ENCODE measurements at places on chromosomes 4 and X.

DNA sequence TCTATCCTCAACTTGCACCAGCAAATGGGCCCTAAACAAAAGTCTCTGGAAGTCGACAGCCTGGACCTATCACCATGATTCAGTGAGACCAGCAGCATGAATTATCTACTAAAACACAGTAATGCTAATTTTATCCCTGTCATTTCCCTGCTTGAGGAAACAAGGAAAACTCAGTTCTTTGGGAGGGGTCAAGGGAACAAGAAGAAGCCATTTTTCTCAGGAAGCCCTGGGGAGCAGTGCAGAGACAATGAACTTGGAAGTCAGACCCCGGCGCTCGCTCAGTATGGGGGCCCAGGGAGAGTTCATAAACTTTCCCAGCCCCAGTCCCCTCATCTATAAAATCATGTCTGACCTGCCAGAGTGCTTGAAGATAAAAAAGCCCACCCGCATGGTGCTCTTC is 50.4 kb downstream of the DCTD start:
- DNase-seq = no peak

DNA sequence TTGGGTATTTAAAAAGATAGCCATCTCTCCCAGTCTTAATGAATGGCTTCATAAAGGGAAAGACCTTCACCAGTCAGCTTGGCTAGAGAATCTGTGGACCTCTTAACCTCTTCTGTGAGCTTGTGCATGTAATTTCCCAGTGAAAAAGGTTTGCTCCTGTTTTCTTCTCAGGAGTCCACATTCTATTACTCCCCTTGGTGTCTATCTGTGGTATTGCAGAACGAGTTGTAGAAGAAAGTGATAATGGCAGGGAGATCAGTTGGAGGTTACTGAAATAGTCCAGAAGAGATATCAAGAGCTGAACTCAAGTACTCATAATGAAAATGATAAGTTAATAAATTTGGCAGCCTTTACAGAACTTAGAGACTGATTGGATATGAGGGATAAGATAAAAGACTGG is 16.5 kb upstream of the VAMP7 start:
- no peak for DNase-seq

- DNase-seq = no peak
Measured at GRCh38 chr4:60129740-60130139, 1070.4 kb upstream of the ADGRL3 start.

DNA sequence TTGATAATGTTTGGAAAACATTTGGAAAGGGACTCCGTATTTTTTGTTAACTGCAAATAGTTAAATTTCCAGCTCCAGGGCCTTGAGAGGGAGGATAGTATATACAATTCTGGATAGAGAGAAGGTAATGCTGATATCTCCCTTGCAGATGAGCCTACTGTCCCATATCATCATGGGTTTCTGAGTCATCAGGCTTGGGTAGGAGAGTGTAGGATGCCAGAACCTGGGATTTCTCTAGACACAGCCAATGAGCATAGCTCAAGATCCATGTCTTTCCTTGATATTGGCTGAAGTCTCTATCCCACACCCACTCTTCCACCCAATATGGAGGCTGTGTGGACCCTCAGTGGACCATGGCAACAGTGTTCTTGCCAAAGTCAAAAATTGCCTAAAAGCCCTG is 7.8 kb downstream of the FRMPD3 start:
- no peak for DNase-seq

GRCh38 chr4:11881947-11882346 is 453.3 kb upstream of the HS3ST1 start:
- DNase-seq = no peak

- DNase-seq = no peak
Measured at GRCh38 chr4:153243468-153243867, 39.2 kb downstream of the TRIM2 start.

DNA sequence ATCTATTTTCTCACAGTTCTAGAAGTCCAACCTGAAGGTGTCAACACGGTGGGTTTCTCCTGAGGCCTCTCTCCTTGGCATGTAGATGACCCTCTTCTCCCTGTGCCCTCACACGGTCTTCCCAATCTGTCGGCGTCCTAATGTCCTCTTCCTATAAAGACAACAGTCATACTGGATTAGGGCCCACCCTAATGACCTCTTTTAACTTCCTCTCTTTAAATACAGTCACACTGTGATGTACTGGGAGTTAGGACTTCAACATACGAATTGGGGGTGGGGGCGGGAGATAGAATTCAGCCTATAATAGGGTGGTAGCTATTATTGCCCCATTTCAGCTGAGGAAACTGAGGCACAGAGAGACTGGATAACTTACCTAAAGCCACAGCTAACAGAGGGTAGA is 70.2 kb downstream of the SMIM20 start:
- DNase-seq = no peak

DNA sequence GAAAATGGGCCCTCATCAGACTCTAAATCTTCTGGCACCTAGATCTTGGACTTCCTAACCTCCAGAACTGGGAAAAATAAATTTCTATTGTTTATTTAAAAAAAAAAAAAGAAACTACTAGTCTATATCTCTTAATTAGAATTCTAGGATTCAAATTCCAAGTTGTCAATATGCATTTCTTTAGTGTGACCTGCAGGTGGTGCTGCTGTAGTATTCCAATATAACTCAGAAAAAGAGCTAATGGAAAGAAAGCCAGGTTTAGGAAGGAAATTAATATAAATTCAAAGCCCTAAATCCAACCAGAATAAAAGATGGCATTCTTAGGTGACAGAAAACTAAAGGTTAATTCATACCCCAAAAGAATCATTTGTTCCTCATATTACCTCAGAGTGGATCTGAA is 80.0 kb upstream of the NALF2 start:
- no peak for DNase-seq

DNA sequence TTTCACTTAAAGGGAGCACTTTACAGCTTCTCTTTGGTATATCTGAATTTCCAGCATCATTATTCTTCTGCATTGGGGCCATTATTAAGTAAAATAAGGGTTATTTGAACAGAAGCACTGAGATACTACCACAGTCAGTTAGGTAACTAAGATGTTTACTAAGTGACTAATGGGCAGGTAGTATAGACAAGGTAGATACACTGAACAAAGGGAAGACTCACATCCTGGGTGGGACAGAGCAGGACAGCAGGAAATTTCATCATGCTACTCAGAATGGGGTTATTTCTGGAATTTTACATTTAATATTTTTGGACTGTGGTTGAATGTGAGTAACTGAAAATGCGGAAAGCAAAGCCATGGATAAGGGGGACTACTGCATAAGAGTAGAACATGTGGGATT is 316.0 kb downstream of the CCSER1 start:
- no peak for DNase-seq

DNA sequence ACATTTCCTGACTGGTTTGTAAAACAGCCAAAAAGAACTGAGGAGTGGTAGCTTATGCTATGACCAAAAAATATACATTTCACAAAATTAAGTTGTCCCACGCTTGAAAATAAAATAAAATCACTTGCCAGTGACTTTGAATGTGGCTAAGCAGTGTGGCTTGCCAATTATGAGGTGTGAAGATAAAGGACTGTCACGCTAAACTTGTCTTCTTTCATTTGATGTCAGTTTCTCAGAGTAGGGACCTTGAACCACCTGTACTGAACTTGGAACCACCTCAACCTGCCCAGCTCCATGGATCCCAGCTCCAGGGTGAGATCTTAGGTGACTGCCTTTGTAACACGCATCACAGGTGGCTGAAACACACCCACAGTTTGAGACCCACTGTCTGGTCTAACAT is 113.7 kb upstream of the TBL1X start:
- no peak for DNase-seq

- no peak for DNase-seq
Measured at GRCh38 chr4:1469607-1470392, 63.6 kb upstream of the NKX1-1 start.

GRCh38 chr4:108029731-108030130 is 40.0 kb downstream of the HADH start:
- no peak for DNase-seq

DNA sequence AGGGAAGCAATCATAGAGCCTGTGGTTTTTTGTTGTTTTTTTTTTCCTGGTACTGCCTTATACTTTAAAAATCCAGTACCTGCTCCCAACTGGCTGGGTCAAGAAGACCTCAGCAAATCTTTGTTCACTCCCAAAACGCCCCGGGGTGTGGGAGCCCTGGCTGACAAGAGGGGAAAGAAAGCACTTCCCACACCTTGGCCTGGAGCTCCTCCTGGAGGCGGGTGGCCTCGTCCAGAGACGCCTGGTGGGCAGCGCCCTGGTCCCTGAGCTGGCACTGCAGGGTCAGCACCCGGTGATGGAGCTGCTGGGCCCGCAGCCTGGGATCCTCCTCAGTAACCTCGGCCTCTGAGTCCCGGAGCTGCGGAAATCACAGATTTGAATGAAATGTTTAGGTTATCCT is 38.2 kb downstream of the C4orf50 start:
- peak; percentile 59 for DNase-seq

GRCh38 chr4:153506341-153507309 is 40.5 kb downstream of the TMEM131L start:
- DNase-seq = no peak

DNA sequence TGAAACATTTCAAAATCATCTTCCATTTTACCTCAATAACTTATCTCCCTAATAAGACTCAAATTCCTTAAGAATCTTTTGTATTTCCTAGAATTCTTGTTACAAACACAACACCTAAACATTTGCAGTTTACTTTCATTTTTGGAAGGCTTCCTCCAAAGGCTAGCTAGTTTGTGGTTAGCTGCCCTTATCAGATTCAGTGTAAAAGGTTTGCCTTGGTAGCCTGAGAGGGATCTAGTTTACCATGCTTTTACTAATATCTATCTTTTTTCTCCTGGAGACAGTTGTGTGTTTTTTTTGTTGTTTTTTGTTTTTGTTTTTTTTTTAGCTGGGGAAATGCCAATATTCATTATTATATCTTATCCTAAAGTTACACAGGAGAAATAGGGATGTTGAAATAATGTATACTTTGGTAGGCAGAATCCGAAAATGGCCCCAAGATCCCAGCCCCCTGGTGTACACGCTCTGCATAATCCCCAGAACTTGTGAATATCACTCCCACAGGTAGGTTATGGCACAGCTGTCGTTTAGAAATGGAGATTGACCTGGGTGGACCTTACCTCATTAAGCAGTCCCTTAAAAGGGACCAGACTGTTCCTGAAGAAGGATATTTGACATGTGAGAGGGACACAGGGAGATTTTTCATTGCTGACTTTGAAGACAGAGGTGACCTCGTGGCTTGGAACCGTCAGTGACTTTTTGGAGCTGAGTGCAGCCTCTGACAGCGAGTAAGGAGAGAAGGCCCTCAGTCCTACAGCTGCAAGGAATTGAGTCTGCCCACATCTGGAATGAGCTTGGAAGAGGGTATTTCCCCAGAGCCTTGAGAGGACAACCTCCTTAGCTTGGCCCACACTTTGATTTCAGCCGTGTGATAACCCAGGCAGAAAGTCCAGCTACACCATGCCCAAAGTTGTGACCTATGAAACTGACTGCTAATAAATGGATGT is 33.4 kb downstream of the SEPTIN11 start:
- no peak for DNase-seq

DNA sequence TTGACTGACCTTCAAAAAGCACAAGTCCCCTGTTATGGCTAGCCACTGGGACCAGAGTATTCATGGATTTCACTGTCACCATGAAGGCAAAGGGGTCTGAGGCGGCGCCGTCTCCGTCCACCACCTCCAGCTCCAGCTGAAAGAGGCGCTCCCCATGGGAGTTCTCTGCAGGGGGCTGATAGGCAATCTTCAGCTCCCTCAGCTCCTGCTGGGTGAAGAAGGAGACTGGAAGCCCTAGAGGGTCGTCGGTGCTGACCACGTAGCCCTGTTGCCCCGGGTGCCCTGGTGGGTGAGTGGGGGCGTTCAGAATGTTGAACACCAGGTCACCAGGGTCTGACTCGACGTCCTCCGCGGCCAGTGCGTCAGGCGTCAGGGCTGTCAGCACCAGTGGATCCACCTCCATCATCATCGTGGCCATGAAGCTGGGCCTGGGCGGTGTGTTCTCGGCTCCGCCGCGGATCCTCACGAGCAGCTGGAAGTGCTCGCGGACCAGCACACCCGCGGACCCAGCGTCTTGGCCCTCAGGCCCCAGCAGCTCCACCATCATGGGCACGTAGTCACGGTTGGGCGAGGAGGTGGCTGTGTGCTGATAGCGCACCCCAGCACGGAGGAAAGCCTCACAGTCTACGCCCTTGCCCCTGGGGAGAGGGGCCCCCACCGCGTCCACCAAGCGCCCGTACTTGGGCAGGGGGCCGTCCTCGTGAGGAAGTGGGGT is 987 bp downstream of the FREM3 start:
- no peak for DNase-seq

GRCh38 chrX:27600686-27601085 is 10.5 kb downstream of the DCAF8L2 start:
- DNase-seq = no peak

GRCh38 chrX:135544338-135544948 is 24.0 kb downstream of the INTS6L start:
- DNase-seq = no peak

- DNase-seq = no peak
Measured at GRCh38 chr4:5839751-5840674, 52.9 kb downstream of the CRMP1 start.

- no peak for DNase-seq
Measured at GRCh38 chrX:1443496-1444075, 9.1 kb downstream of the ASMTL start.

GRCh38 chr4:159101988-159102621 is 774 bp upstream of the RAPGEF2 start:
- no peak for DNase-seq

DNA sequence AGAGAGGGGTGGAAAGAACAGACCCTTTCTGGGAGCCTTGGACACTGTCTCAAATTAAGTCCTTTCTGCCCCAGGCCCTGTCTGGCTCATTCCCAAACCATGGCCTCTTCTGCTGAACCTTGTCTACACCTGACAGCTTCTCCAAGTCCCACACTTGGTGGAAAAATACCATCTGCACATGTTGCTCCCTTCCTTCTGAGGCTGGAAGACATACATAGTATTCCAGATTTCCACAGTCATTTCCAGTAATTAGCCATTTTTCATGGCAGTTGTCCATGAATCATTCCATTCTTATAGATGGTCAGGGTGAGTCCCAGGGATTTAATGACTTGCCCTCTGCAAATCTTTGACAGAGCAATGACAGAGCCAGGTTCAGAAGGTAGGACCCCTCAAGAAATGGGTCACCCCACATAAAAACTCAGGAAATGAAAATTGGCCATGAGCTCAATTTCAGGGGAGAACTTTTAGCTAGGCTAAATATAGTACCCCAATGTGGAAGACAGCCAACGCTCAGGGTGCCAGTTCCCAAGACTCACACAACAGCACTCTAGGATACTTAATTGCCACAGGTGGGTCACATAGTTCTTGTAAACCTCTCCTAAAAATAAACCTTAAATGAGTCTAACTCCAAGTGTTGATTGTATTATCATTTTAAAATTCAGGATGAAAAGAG is 16.2 kb upstream of the DAPP1 start:
- no peak for DNase-seq

DNA sequence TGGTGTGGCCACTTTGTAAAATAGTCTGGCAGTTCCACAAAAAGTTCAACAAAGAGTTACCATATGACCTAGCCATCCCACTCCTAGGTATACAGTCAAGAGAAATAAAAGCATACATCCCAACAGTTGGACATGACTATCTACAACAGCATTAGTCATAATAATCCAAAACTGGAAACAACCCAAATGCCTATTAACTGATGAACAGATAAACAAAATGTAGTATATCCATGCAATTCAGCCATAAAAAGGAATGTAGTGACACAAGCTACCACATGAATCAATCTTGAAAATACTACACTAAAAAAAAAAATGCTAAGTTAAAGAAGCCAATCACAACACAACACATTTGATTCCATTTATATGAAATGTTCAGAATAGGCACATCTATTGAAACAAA is 16.1 kb downstream of the MED14 start:
- DNase-seq = no peak

GRCh38 chr4:189313064-189313463 is 627.6 kb upstream of the FRG1 start:
- DNase-seq = no peak
